ENCODE measurements at places on chromosomes 1 and 21. TPM values are rescaled to one million over a fixed set of nuclear protein-coding genes. Genes with fewer than 3 reads are reported as not detected.

DNA sequence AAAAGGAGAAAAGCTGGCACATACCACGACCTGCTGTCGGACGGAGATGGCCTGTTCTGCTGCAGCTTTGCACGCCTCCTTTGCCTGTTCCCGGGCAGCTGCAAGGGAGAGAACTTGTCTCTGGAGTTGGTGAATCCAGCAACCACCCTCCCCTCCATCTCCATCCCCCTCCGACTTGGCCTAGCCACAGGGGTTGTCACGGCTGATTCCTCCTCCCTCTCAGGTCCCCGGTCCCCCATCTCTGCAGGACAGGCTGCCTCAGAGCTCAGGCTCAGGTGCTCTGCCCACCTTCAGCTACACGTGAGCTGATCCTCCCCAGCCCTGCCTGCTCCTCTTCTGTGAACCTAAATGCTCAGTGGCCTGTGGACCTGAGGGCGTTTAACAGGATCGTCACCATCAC is 11.1 kb upstream of the SRM start:
- DNase-seq, result peak; percentile 11

- no peak for DNase-seq
These were observed 46.6 kb upstream of the RAB4A start for GRCh38 chr1:229224308-229224707.

GRCh38 chr1:153550827-153551500 is 1.9 kb upstream of the S100A3 start:
- no peak for DNase-seq

Gene MNDA
- 6.1 TPM for total RNA-seq

DNA sequence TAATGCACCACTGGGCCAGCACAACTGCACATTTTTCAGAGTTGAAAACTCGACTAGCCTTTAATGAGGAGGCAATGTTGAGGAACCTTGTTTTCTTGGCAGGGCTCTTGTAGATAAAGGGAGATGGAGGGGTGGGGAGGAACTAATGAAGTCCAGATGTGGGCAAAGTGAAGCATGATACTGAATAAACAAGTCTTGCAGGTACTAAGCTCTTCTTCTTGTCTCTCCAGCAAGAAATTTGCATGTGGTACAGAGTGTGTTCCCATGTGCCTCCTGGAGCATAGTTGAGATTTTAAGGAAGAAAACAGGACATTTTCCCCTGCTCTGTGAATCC is 47.0 kb downstream of the PLPP3 start:
- no peak for DNase-seq

Gene TENT5C
- 5.6 TPM for total RNA-seq

DNA sequence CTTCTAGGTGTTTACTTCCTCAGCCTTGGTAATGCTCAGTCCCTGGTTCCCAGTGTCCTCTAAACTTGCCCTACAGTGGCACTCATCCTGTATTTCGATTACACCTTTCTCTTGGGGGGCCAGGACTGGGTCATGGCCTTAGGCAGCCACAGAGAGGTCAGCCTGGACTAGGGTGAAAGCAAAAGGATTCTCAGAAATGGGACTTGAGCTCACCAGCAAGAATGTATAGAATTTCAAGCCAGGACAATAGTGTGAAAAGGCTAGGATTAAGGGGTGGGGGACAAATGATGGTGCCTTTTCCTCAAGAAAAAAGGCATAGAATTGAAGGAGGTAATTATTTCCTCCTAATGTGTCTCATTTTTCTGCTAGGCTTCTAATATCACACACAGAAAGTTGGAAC is 166.8 kb upstream of the RUNX1 start:
- DNase-seq, result no peak

Gene AQP10
- not detected for total RNA-seq

DNA sequence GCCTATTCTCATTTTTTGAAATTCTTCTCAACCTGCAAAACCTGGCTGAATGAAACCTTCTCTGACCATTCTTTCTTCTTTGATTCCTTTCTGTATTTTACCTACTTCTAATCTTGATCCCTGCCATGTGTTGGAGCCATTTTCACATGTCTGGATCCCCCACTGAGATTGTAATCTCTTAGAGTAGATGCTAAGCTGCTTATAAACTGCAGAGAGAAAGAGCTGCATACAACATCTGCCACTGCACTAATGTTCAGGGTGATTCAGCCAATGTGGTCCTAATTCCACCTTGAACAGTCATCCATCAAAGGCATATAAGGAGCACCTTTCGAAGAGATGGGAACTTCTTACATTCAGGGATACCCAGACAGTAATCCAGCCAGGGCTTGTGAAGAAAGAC is 16.2 kb upstream of the DAB1 start:
- no peak for DNase-seq

DNA sequence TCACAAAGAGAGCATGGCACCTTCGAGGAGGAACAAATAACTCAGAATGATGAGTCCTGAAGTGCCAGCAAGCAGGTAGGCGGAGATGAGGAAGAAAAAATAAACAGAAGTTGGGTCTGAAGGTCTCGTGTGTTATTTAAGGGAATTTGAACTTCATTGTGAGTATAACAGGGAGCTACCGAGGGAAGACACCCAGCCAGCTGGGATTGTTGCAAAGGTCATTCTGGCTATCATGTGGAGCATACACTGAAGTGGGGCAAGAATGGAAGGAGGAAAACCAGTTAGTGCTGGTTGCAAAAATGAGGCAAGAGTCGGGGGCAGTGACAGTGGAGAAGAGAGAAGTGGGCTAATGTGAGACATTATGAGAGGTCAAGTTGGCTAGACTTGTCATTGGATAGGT is 53.6 kb upstream of the RAP1A start:
- DNase-seq, result no peak

Gene FAM110D
- total RNA-seq, result 4.2 TPM

- DNase-seq, result no peak
These were observed 20.7 kb downstream of the MCM3AP start for GRCh38 chr21:46264690-46265144.

Gene SHISAL2A
- not detected for total RNA-seq

DNA sequence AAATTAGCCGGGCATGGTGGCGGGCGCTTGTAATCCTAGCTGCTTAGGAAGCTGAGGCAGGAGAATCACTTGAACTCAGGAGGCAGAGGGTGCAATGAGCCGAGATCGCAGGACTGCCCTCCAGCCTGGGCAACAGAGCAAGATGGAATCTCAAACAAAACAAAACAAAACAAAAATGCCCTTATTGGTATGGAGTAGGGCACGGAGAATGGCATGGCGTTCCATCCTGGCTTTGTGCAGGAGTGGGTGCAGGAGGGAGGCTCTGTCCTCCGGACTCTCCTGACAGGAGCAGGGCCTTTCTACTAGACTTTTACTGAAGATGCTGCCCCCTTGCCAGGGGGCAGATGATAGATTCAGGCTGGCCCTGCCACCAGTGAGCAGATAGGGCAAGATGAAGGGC is 1.0 kb downstream of the TMEM61 start:
- DNase-seq, result no peak

DNA sequence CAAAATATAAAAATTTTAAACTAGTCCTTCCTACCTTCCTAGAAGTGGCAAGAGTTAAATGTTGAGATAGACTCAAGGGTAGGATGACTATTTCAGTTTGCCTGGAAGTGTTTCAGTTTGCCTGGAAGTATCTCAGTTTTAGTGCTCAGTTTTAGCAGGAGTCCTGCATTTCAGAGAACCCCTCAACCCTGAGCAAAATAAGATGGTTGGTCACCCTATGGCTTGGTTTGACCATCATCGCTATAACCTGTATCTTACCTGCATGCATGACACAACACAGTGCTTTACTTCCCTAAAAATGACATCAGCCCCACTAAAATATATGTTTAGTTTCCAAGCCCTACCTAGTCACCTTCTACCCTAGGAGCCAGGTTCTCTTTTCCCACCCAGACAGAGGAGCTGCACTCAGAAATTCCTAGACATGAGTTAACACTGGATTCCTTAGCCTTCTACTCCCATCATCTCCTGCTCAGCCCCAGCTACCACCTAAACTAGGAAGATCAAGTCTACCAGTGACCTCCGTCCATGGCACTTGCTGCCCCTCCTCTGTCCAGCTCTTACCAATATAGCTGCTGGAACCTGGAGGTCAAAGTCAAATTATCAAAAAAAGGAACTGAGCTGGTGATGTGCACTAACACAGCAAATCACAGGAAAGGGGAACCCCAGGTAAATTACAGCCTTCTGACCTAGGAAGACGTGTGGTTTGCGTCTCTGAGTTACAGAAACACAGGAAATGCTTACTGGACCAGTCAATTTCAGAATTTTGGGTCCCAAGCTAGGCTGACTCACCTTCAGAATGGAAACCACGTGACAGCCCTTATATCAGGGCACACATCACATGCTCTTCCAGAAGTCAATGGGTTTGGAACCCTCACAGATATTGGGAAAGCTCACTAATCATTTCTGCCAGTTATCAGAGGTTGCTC is 2.2 kb upstream of the G0S2 start:
- DNase-seq, result no peak

Gene C1QC
- 198 TPM for total RNA-seq

GRCh38 chr1:198708761-198709525 is 70.1 kb downstream of the PTPRC start:
- no peak for DNase-seq

DNA sequence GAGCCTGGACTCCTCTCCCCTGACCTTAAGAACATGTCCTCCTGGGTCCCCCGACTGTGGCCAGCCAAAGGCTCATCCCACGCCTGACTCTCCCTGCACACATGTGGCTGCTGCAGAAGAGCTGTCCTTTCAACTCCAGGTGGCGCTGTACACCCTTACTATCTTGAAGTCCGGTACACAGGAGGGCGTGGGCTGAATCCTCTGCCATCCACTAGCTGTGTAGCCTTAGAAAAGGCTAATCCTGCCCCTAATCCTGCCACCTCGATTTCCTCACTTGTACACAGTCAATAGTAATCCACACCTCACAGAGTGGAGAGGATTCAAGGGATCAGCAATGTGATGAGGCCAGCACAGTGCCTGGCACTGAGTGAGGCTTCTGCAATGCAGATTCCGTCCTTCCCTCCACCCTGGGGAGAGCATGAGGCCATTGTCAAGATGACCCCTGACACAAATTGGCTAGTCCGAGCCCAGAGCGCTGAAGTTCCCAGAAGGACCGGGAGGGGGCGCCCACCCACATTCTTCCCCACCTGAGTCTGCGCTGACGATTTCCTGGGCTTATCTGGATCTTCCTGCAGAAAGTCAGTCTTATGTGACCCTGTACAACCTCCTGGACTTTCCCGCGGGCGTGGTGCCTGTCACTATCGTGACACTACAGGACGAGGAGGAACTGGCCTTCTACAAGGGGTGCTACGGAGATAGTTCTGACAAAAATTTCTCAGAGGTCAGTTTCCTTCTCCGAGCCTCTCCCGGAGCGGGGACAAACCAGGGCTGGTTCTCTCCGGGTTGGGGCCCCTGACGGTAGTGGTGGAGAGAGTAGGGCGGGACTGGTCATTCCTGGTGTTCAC is 47.1 kb upstream of the DMBX1 start:
- DNase-seq, result peak; percentile 79

- DNase-seq, result no peak
These were observed 133.6 kb upstream of the SLC45A1 start for GRCh38 chr1:8184301-8184700.

DNA sequence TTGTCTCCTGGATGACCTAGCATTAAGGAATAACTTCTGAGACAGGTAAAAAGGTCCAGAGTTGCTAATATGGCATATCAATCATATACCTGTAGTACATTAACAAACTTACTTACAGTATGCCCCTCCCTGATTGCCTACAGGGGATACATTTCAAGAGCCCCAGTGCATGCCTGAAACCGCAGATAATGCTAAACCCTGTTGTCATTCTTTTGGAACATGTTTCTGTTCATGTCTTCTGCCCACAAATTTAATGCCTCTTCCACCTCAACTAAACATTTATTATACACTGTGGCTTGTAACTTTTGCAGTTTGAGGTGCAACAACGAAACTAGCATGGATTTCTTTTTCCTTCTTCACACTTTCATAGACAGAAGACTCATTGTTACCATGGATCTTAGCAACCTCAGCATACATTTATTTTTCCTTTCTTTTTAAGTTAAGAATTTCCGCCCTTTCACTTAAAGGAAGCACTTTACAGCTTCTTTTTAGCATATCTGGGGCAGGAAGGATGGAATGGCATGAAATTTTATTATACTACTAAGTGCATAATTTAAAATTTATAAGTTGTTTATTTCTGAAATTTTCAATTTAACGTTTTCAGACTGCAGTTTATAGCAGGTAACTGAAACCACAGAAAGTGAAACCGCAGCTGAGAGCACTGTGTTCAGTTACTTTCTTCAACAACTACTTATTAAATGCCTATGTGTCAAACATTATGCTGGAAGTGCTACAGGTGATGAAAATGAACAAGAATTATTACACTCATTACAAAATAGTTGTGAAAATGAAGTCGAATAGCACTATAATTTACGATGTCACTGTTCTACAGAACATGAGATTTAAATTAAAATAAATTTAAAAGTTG is 25.3 kb downstream of the F13B start:
- DNase-seq, result no peak

DNA sequence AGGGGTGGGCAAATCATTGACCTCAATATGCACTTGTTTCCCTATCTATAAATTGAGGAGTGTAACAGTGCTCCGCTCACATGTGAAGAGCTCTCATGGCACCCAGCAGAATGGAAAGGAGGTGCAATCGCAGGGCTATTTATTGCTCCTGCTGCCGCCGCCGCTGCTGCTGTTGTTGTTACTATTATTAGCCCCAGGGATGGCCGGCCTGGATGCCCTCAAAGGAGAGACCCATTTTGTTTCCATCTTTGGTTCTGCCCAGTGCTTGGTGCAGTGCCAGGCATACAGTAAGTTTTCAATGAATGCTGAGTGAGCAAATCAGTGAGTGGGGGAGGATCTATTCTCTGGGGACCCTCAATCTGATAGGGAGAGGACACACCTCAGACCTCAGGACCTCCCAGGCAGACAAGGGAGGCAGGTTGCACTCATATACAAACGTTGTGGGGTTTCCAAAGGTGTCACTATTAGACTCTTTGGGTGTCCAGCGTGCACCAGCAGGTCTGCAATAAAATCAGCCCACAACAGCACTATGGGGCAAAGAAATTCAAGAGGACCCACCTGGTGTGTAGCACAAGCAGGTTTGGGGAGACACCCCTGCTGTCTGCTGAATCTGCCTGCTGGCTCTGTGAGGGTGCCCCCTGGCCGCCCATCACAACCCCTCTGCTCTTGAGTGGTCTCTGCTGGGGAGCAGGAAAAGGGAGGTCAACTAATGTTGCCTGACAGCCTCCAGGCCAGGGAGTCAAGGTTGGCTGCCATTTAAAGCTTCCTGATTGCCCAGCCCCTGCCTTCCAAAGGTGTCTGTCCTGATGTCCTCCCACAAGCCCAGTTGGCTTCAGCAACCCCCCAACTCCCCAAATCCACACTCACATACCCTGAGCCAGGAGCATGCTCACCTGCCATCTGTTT is 136.3 kb downstream of the ACTL8 start:
- no peak for DNase-seq

Gene ENO1
- total RNA-seq, result 324 TPM

- DNase-seq, result no peak
These were observed 143.5 kb upstream of the GORAB start for GRCh38 chr1:170388489-170388888.

- peak; percentile 9 for DNase-seq
These were observed 109.2 kb downstream of the TOMM20 start for GRCh38 chr1:235019471-235019870.

Gene LAMC2
- total RNA-seq, result 4.1 TPM

Gene CFHR5
- not detected for total RNA-seq

Gene SAMD13
- total RNA-seq, result 2.1 TPM
